Fibroblast of skin of left quadriceps (primary cell): ENCODE measurements at places on chromosomes 1 and 21.

- peak; percentile 5 for DNase-seq
These were observed 22.3 kb upstream of the TRAF3IP3 start for GRCh38 chr1:209733409-209734192.

DNA sequence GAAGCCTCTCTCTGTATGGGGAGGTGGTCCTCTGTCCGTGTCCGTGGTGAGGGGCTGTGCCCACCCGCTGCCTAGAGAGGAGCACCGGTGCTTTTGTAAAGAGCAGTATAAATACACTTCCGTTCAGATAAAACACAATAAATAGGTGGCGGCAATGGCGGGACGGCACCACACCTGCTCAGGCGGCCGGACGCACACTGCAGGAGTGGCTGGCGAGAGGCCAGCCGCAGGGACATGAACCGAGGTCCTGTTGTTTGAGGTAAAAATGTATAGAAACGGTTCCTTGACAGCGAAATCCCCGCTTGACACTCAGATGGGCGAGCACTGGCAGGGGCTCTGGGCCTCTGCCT is 40.8 kb downstream of the KRTAP10-1 start:
- no peak for DNase-seq

- peak; percentile 34 for DNase-seq
These were observed 36.3 kb upstream of the PAXBP1 start for GRCh38 chr21:32807717-32808380.

GRCh38 chr1:50111503-50111902 is 2.8 kb downstream of the ELAVL4 start:
- DNase-seq = no peak
